Activated CD4-positive, alpha-beta T cell treated with anti-CD3 and anti-CD28 coated beads, Interleukin-2, amount 50 U/mL, for 4 hours (primary cell): ENCODE measurements at places on chromosomes 3 and 15.

- DNase-seq: no peak
Measured at GRCh38 chr3:16480861-16481545, 32.5 kb downstream of the RFTN1 start.

DNA sequence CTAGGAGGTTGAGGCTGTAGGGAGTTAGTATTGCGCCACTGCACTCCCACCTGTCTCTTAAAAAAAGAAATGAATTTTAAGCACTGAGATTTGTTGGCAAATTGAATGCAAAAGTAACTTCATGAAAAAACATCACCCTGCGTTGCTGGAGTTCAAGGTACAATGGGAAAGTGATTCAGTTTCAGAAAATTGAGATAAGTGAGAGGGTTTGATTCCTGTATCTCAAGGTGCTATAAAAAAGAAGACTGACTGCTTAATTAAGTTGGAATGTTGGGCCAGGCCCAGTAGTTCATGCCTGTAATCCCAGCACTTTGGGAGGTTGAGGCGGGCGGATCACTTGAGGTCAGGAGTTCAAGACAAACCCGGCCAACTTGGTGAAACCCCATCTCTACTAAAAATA is 39.1 kb downstream of the IQGAP1 start:
- DNase-seq: no peak

DNA sequence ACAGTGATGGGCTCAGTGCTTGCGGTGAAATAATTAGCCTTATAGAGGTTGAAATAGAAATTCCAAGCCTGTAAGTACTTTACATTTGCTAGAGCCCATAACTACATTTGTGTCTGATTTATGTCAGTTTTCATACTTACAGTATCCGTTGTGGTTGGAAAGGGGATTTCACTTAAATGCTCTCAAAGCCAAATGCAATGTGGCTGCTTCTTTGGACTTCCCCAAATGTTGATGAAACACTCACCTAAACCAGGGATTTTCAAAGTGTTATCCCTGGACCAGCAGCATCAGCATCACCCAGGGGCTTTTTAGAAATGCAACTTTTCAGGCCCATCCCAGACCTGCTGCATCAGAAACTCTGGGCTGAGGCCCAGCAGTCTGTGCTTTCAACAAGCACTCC is 378.7 kb downstream of the MCTP2 start:
- DNase-seq: no peak

DNA sequence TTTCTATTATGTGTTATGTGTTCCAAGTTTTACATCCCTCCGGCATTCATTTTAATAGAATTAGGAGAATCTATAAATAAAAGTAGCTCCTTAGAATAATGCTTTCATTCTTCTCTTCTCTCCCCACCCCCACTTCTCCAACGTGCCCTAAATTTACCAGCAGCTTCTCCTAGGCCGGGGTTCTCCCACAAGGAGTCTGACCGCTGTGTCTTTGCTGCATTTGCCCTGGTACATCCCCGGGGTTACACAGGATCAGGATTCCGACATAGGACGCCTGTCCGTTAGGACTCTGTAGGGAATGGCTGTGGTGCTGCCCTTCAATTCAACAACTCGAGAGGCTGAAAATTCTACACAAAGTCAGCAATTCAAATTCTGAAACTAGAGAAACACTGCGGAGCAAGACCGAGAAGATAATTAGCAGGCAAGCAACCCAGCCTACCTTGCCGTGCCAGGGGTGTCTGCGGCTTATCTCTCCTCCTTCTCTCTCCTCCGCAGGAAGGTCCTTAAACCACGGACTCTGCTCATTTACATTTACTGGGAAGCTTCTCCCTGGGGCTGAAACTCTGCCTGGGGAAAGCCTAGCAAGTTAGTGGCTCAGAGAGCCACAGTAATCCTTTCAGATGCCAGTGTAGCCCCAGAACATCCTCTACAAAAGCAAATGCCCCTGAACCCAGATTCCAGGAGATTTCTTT is 18.8 kb downstream of the PCSK6 start:
- DNase-seq: no peak

DNA sequence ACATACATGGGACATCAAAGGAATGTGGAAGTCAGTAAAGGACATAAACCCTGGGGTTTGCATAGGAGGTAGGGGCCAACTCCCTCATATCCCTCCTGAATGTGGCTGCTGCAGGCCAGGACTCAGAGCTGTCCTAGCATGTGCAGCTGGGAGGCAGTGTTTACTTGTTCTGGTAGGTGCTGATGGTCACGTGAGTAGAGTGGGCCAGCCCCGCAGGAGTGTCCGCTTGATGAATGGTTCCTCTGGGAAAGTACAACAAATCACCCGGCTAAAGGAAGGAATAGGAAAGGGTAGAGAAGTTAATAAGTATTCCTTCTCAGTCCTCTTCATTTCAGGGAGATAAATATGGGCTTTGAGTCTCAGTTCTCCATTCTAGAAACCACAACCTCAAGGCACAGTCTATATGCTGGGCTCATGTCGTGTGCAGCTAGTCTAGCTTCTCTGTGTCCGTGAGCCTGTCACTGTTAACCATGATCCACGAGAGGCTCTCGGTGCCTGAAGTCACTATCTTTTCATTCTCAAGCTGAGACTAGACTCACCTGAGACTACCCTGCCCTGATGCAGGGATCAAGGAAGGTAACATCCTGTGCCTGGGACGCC is 17.9 kb downstream of the RIOX2 start:
- DNase-seq: no peak

DNA sequence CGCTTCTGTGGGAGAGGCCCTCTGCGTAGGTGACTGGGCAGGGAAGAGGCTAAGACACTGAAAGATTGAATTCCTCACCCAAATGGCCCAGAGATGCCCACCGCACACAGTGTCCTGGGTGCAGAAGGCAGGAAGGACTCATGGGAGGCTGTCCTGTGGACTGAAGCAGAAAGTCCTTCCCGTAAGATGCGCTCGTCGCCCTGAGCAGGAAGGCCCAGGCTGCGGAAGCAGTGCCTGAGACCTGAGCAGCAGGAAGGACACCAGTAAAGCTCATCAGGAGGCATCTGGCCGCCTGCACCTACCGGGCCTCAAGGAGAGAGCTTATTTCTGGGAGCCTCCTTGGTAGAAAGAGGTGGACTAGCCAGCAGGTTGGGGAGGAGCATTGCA is 3.3 kb downstream of the PAK6 start:
- no peak for DNase-seq

DNA sequence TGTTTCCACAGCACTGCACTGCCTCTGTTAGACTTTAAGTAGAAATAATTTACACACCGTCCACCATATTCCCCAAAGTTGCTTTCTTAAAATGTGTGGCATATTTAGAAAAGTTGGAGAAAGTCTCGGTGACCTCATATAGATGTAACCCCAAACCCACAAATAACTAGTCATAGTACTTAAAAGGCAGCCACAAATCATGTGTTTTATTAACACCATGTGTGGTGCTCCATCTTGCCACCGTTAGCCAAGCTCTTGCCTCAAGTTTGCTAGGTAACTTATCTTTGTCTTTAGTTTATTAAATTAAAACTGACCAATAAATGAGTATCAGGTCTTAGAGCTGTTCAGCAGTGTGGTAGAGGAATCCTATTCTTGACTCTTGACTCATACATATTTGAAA is 257.9 kb downstream of the UBE2E2 start:
- DNase-seq: no peak

DNA sequence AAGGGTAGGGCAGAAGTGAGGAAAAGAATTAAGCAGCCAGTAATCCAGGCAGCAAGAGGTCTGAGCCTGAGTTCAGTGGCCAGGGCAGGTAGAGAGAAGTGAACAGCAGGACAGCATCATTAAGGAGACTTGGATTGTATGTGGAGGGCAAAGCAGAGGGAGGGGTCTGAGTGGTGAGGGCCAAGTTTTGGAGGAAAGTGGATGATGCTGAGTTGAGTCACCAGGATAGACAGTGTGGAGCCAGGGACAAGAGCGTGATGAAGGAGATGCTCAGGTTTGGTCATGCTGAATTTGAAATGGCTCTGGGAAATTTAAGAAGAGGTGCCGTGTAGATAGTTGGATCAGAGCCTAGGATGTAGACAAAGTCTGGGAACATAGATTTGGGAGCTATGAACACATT is 93.1 kb downstream of the ARHGEF26 start:
- no peak for DNase-seq

DNA sequence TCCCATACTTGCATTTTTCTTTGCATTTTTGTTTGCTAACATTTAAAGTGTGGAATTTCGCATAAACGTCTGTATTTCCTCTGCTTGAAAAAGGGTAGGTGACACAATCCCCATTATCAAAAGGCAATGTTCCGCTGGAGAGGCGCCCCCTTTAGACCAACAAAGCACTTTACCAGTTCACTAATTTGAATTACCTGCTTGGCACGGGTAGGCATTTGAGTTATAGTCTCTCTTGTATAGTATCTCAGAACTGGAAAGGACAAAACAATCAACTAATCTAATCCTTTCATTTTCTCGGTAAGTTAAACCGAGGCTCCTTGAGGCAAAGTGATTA is 775 bp upstream of the CCDC39 start:
- no peak for DNase-seq
